ENCODE measurements at places on chromosomes 16 and 17. TPM values are rescaled to one million over a fixed set of nuclear protein-coding genes. Genes with fewer than 3 reads are reported as not detected.
A peak's percentile ranks its signal among the peaks of the same experiment; 100 is the strongest.

KRTAP4-4 gene
- not detected for total RNA-seq

DNA sequence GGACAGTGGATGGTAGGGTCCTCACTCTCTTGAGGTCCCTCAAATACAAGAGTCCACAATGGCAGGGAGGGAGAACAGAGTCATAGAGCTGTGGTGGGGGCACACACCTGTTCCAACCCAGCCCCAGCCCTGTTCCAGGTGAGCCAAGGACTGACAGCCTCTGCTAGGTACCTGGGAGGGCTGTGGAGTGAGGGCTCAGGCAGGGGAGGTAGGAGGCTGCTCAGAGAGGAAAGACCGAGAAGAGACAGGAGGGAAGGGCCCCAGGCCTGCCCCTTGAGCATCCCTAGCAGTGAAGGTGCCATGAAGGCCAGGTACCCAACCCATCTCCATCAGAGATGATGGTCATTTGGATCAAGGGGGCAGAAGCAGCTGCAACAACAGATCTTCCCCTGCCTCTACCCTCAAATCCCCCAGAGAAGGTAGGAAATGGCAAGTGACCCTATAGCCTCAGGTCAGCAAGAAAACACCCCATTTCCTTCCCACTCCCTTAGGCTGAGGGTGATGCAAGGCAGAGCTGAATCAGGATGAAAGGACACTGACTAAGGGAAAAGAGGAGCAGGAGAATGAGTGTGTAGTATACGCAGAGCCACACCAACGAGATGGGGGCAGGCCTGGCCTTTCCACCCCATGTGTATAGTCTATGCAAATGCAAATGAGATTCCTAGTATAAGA, 28.6 kb downstream of the CD300LG start:
- no peak for DNase-seq

DNA sequence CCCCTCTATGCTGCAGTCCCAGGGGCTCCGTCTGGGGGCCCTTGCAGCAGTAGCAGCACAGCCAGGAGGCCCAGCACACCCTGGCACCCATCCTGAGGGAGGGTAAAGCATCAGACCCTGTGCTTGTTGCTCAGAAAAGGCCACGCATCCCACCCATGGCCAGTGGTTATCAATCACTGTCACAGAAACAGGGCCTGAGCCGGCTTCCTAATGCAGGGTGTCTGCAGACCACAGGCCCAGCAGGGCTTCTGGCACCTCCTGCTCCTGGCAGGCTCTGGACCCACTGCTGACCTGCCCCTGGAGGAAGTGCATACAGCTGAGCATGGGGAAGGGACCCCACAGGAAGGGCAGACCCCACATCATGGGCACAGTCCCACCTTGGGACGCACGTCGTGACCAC, 26.9 kb upstream of the CDH15 start:
- no peak for DNase-seq

GRCh38 chr17:39205112-39205526, 5.0 kb downstream of the RPL19 start:
- no peak for DNase-seq

DNA sequence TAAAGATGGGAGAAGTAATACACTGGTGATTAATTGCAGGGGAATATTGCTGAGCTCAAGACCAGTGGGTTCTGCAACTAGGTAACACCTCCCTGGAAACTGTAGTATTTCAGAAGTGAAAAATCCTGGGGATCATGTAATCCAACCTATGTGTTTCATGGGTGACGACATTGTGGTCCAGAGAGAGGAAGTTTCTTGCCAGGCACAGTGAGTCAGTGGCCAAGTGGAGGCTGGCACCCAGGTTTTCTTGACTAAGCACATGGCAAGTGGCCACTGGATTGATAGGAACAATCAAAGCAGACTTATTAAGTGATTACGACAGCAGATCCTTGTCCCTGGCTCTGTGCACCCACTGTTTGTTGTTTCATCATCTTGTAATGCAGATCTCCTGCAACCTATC, 14.6 kb upstream of the CIITA start:
- DNase-seq, result peak; percentile 63

- no peak for DNase-seq
Observed at GRCh38 chr17:72234985-72235384, 114.2 kb downstream of the SOX9 start.

GRN gene
- total RNA-seq, result 286 TPM

- DNase-seq, result no peak
Observed at GRCh38 chr16:88343271-88343791, 39.4 kb upstream of the ZNF469 start.

WFIKKN2 gene
- 0.26 TPM for total RNA-seq

Measured in lower leg skin (tissue), 4 donors.